Activated CD4-positive, CD25-positive, alpha-beta regulatory T cell treated with anti-CD3 and anti-CD28 coated beads, Interleukin-2, amount 50 U/mL, for 24 hours (primary cell): ENCODE measurements at places on chromosomes 7 and 10.

DNA sequence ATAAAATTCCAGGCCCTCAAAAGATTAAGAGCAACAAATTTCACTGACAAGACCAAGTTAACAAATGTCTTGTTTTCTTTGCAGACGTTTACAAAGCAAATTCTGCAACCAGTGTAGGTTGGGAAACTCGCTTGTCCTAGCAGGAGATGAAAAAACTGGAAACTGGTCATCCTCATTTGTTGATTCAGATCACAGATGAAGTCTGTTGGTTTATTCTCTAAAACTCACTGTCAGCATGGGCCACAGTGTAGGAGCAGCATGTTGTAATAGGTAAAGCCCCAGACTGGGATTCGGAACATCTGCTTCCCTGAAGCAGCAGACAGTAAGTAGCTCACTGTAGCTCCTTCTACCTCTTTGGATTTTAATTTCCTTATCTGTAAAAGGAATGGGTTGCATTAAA lies 31.5 kb downstream of the PANK1 start:
- no peak for ATAC-seq

DNA sequence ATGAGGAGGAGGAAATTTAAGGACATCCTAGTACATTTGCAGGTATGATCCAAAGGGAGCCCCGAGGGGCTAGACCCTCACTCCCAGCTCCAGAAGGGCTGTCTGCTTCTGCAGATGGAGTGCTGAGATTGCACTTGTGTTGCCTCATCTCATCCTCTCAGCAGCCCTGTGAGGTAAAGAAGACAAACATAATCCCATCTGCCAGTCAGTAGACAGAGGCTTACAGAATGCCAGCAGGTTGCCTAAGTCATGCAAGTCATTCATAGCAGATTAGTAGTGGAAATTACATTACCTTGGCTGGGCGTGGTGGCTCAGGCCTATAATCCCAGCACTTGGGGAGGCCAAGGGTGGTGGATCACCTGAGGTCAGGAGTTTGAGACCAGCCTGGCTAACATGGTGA lies 45.4 kb downstream of the BLVRA start:
- no peak for ATAC-seq

- ATAC-seq = no peak
Measured at GRCh38 chr10:104452977-104453376, 99.3 kb downstream of the CFAP58 start.

GRCh38 chr7:45129181-45129800 lies 17.8 kb upstream of the TBRG4 start:
- ATAC-seq = no peak

DNA sequence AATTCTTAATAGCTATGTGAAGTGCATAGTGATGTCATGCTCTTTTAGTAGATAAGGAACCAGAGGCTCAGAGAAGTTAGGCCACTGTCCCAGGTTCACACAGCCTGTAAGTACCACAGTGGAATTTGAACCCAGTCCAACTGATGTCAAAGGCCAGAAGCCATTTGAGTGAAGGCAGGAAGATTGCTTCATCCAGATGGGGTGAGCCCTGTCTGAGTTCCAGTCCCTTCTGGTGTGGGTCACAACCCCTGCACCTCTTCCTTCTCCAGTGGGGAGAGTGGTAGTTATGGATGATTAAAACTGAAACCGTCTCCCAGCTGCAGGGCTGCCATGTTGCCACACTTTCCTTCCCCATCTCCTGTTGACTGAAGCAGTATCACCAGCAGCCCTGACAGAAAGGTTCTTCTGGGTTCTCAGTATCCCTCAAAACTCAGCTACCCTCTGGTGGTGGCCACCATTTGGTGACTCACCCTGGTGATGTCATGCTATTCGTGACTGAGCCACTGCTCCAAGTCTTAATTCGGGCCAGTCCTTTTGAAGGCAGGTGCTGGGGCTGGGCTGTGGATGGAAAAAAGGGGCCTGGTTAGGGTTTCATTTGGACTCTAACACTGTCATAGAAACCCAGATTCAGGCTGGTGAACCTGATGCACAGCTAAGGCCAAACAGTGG lies 1.5 kb upstream of the C10orf95 start:
- ATAC-seq = peak; percentile 61
